ENCODE measurements at places on chromosomes 5 and 9.

- no peak for DNase-seq
These were observed 137.3 kb downstream of the SLC12A2 start for GRCh38 chr5:128220841-128221240.

DNA sequence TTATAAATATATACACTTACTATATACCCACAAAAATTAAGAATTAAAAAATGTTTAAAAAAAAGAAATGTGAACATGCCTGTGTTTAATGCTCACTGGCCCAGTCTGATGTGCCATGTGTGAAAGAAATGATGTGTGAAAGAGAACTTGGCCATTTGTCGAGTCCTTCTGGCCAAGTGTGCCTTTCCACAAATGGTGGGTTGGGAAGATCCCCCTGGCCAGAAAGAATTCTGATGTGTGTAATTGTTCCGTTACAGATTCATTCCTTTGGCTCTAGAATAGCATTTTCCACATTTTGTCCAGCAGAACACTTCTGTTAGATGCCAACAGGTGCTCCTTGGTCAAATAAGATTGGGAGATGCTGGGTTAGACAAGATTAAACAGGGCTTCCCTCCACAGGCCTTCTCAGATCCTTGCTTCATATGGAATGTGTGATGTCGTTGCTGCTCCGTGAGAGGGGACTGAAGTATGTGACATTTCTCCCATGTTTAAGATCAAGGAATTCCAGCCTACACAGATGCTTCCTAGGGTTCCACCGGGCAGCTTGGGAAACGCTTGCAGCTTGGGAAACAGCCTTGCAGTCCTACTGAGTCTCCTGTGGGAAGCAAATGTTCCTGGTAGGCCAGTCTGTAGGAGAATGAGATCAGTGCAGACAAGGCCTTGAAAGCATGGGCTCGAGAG is 32.1 kb downstream of the GDNF start:
- no peak for DNase-seq

- DNase-seq = no peak
These were observed 22.6 kb downstream of the ASS1 start for GRCh38 chr9:130467316-130467715.

DNA sequence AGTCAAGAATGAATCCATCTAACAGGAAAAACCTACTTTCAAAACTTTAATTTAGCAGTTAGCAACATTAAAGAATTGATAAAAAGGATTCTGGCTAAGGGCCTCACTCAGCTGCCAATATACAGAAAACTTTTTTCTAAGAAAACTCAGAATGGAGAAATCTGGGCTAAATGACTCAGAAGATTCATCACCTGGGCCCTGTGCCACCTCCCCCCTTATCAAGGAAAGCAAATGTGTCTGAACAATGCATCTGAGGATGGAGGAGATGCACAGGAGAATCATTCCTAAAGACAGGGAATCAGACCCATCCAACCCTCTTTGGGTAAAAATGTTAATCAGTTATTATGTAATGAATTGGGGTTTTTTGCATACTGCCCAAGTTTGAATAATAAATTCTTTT is 592.0 kb upstream of the DMAC1 start:
- no peak for DNase-seq

GRCh38 chr5:156835905-156836304 is 14.2 kb upstream of the PPP1R2B start:
- DNase-seq = no peak

- no peak for DNase-seq
These were observed 215.3 kb downstream of the PRELID2 start for GRCh38 chr5:145619806-145620310.

DNA sequence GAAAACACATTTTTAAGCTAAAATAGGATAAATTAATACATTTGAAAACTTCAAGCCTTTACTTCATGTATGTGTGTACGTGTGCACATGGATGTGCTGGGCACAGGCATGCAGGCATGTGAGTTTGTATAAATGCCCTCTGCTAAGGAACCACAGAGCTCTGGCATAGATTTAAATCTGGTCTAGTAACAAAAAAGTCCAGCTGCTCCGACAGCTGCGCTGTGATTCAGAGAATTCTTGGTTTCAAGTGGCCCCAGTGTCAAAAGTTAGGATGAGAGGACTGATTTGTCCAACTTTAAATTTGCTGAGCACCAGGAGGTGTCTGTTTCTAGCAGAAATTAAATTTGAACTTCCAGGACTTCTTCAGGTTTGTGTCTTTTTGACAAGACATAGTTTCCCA is 203.7 kb upstream of the TUT7 start:
- DNase-seq = no peak

GRCh38 chr9:72305102-72305546 is 59.9 kb downstream of the ZFAND5 start:
- DNase-seq = peak; percentile 40

DNA sequence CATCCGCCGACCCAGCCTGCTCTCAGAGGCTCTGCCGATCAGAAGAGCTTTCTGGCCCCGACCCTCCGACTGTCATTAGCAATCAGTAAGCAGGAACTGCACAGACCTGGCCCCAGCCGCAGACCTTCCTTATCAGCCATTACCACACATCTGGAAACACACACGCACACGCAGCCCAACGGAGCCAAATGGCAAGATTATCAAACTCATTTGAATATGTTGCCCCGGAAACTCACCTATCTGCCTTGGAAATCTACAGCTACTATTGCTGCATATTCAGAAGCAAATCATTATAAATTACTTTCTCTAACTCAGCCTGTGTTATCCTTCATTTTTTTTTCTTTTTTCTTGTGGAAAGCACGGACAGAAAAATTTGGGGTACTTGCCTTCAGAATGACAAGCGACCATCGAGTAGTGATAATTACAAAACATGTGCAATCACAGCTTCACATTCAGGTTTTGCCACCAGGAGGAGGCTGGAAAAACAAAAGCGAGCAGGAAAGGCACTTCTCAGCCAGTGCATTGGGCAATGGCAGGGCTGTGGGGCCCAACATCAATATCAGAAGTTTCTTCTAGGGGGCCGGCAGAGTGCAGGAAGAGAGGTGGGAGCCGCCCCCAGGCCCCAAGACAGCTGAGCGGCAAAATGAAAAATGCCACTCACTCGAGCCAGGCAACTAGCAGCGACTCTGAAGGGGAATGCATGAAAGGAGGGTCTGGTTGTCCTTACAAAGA is 122.3 kb downstream of the VAV2 start:
- no peak for DNase-seq

GRCh38 chr9:131545786-131546335 is 538 bp downstream of the PRRT1B start:
- DNase-seq = no peak

DNA sequence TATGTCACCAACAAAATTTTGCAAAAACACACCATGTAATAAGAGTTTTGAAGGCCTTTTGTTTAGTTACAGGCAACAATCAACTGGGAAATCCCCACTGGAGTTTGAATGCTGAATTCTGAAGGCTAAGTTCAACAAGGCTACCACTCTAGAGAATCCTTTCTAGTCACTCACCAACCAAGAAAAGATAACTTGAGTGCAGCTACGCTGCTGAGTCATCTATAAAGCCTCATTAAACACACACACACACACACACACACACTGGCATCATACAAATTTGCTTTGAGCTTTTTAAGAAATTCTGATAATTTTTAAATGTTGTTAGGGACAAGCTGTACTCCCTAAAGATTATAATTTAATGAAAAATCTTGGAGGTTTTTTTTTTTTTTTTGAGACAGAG is 219.6 kb downstream of the DENND1A start:
- no peak for DNase-seq

GRCh38 chr5:66178799-66179198 is 34.7 kb downstream of the SREK1 start:
- DNase-seq = no peak

DNA sequence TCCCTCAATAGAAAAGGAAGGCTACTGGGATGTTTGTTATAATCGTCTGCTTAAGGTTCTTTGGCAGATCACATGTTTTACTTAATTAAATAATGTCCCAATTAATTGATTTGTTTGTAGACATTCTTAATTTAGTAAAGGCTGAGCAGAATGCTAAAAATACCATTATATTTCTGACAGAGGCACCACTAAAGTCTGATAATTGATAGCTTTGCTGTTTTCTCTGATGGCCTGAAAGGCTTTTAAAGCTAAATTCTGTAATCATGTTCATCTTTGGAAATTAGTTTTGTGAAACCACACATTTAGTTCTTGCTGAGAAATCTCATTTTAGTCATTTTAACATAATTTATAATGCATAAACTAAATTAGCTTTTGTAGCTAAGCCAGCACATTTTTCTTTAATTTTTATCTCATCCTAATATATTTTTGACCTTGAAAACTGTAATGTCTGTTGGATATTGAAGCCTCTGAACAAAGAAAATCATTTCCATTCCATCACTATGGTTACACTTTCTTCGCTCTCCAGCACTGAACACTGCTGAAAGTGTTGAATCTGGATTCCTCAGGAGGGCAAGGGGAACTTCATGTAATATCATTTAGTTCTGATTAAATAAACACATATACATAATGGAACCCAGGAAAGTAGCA is 329.4 kb downstream of the ELAVL2 start:
- DNase-seq = no peak

GRCh38 chr9:106861640-106862109 is 1.3 kb upstream of the ZNF462 start:
- no peak for DNase-seq

DNA sequence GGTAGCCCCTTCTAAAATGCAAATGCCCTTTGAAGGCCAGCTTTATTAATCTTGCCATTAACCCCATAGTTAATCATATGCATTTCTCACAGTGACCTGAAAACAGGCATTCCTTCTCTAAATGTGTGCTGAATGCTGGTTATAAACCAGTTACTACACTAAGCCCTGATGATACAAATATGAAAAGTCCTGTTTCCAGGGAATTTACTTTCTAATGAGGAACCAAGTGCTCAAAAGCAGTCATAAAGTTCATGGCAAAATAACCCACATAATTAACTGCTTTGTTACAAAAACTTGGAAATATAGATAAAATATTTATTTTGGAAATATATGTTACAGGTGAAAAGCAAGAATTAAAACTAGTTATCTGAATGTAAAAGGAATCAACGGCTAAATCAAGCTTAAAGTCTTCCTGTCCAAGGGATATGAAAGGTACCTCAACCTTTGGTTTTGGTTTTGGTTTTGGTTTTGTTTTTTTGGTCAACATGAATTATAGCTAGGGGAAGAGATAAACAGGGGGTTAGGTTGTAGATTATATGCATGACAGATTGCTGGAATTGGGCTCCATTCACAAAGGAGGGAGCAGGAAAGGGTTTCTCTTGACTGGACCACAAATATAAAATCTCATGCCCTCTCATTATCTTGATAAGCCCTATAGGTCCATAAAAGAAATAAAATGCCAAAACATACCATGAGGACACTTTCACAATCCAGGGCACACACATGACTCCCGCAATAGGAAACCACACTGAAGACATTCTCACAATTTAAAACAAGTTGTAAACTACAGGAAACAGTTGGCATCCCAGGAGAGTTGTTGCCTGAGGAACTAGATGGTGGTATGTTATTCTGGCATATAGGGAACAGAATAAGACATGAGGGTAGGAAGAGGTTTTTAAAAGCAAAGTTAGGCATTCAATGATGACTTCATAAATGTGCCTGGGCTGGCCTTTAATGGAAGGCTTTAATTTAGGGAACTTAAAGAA is 46.7 kb upstream of the MACIR start:
- no peak for DNase-seq

DNA sequence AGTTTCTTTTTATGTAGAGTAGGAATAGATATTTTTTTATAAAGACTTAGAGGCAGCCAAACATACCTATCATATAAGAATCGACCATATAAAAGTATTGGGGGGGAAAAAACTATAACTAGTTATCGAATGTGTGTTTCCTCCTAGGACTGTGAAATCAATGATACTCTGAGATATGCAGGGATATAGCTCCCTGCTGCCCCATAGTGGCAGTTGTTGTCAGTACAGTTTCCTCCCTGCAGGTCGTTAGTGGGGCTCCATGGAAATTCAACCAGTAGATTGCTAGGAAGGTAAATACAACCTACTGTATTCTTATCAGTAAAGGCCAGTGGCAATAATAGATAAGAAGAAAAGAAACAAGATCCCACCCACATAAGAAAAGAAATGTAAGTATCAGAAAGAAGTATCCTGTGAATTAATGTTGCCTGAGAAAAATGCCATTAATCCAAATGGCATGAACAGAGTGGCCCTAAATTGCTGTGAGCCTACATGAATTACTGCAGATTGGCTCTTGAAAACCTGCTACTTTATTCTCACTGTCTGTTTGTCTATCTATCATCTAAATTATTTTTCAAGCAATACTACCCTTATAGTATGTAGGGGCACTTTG is 136.9 kb upstream of the FBN2 start:
- DNase-seq = peak; percentile 12

GRCh38 chr5:131513780-131514179 is 121.2 kb downstream of the RAPGEF6 start:
- no peak for DNase-seq

- DNase-seq = no peak
These were observed 84.0 kb downstream of the PIK3R1 start for GRCh38 chr5:68299575-68299974.

DNA sequence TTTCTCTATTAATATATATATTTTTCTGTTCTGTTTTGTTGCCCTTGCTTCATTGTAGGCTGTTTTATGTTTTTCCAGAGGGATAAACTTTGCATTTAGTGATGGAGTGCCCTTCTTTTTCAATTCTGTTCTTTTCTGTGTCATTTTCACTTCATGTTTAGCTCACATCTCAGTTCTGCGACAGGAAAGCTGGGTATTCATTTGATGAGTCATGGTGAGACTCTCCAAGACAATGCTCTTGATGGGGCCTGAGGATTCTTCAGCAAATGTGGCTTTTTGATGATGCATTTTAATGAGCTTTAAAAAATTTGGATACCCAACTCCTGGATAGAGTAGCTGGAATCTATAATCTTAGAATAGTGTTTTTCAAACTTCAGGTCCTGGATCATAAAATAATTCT is 56.5 kb upstream of the SPATA31D4 start:
- no peak for DNase-seq

GRCh38 chr9:91391818-91392217 is 30.1 kb upstream of the AUH start:
- DNase-seq = no peak

DNA sequence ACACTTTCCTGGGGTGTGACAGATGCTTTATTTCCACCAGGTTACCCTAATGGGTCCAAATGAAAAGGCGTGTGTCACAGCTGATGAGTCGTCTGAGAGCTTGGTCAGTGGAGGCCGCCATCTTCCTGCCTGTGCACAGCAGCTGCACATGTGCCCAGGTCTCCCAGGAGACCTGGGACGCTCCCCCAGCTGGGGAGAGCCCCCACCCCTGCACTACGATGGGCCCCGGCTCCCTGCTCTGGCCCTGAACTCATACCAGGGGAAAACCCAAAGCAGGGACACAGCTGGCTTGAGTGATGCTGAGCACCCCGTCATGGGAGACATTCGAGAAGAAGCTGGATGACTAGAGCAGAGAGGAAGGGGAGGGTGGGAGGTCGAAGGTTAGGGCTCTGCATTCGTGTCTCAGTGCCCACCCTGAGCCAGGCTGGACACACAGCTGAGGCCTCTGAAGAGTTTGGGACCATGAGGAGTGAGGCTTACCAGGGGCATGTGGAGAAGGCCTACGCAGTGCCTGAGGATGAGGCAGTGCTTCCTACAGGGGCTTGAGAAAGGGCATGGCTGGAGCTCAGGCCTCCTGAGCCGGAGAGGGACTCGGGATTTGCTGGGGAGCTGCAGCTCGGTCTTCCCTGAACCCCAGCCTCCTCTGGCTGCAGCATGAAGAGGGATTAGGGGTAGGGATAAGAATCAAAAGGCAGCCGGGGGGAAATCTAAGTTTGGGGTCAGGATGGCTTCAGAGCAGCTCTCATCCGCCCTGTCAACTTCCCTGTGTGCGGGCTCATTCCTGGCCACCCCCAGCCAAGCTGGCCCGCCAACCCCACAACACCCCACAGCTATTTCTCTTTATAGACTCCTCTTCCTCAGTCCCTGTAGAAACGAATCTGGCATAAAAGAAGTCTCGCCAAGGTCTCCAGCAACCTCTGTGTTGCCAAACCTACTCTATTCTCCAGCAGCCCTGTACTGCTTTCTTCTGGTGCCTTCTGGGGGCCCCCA is 42.2 kb upstream of the RNU6ATAC start:
- DNase-seq = no peak
